Thoracic aorta (tissue), 2 donors: ENCODE measurements at places on chromosomes 1 and 21. TPM values are rescaled to one million over a fixed set of nuclear protein-coding genes. Genes with fewer than 3 reads are reported as not detected.

DNA sequence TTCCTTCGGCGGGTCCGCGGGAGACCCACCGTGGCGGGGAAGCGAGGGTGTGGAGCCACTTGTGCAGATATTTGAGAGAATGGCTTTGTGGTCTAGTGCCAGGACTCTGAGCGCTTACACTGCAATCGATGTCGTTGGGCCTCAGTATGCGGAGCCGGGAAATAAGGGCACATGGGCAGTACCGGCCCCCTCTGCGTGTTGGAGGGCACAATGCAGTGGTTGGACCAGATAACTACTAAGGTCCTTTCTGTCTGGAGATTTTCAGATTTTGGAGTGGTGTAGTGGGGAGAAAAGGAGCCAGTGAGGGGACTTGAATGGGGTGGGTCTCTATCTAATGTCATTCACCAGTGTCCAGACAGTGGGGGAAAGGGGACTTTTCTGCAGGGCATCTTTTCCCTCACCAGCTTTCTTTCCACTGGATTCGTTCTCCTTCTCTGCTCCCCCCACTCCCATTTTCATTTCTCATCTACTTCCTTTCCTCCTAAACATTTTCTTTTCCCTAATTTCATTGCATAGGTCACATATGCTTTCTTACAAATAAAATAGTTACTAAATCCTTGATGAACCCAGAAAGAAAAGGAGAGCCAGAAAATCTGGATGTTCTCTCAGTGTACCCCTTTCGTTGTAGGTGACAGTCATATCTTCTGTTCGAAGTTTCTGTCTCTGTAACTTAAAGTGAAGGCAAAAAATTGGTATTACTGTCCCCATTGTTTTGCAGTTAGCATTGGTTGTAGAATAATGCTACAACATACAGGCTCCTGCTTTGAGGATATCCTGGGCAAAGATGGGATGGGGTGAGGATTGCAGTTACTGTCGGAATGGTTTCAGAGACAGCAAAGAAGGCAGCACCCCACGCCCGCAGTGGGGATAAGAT, 1.4 kb downstream of the ATF3 start:
- no peak for DNase-seq

- no peak for DNase-seq
These were observed 760 bp upstream of the GJC2 start for GRCh38 chr1:228148935-228149405.

- DNase-seq = no peak
These were observed 3.8 kb upstream of the RRP15 start for GRCh38 chr1:218281285-218281684.

GRCh38 chr1:160963521-160963920, 8.9 kb upstream of the ITLN2 start:
- no peak for DNase-seq

- DNase-seq = no peak
These were observed 37.6 kb upstream of the DPT start for GRCh38 chr1:168766568-168766967.

DNA sequence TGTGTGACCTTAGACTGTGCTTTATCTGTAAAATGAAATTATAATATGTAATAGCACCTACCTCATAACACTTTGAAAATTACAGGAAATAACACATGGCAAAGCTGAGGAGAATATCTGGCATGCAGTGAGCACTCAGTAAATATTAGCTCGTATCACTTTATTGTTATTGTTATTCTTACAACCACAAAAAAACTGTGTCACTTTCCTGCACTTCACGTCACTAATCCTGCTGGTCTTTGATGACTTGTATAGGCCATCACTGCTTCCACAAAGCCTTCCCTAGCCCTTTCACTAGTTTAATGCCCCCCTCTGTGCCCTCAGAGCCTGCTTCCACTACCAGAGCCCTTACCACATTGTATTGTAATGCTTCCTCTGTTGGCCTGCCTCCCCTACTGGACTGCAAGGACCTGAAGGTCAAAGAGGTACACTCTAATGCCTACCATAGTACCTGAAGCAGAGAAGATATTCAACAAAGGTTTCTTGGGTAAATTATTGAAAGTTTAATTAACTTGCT, 231.6 kb downstream of the NFIA start:
- no peak for DNase-seq

- no peak for DNase-seq
These were observed 48.0 kb upstream of the ITPKB start for GRCh38 chr1:226787071-226787470.

Gene FMO5
- total RNA-seq = 1.9 TPM

Gene CCDC28B
- 2.0 TPM for total RNA-seq

Gene SVBP
- total RNA-seq = 20.9 TPM

Gene RGS13
- total RNA-seq = 1.1 TPM
